ENCODE measurements at places on chromosomes 12 and 14.

DNA sequence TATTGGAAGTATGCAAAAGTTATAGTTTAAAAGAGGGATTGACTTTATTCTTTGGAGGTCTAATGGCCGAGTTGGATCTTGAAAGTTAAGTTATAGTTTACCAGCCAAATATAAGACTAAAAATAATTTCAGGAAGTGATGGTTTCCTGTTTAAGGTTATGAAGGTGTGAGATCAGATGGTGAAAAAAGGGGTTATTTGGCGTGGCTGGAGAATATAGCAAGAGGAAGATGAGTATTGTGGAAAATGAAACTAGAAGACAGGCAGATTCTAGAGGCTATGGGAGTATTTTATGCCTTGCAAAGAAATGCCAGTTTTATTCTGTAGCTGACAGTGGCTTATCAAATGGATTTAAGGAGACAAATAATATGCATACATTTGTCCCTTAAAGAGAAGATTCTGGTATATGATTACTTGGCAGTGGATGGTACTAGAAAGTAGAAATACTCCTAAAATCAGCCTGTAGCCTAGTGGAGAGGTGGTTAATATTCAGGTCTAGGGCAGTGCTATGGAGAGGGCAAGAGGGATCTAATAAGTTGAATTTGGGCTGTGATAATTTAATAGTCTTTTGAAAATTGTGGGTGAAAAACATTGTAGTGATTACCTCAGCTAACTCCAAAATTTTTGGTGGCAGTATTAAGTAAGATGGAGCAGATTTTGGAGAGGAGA lies 1091.8 kb upstream of the ATXN7L3B start:
- DNase-seq = no peak

DNA sequence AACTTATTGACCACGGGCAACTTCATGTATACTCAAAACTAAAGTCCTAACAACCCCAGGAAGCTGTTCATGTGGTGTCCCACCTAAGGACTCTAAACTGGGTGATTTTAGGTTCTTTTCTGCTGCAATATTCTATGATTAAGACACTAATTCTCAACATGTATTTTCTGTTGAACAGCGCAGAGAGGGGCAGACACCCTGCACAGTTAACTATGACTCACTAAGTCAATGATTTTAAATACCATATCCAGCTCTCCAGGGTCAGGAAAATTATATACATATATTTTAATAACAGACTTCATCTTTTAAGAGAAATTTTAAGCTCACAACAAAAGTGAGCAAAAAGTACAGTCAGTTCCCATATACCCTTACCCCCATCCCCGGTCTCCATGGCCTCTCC lies 85.0 kb downstream of the FOXN3 start:
- no peak for DNase-seq

GRCh38 chr14:48382961-48383360 lies 707.6 kb upstream of the MDGA2 start:
- DNase-seq = no peak

DNA sequence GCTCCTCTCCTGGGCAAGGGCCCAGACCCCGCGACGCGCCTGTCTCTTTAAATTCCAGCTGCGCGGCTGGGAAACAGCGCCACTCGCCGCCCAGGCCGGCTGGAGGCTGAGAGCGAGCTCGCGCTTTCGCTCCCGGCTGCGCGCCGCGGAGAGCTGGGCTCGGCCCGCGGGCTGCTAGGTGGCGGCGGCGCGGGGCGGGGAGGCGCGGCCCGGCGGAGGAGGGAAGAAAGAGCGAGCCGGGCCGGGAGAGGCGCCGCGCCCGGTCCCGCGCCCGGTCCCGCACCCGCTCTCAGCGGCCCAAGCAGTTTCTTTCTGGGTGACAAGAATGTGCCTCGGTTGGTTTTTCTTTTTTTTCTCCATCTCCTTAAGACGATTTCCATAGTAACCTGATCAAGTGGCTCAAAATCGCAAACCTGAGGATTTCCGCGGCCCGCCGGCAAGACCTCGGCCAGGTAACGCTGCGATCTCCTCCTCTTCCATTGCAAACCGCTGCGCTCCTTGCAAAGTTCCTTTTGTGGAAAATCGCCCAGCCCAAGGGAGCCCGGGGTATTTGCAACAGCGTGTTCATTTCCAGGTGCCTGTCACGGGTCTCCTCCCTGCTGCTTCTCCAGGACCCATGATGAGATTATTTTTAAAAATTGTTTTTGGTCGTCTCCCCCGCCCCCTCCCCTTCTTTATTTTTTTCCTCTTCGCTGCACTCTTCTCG lies 259.5 kb upstream of the E2F7 start:
- DNase-seq = peak; percentile 83

GRCh38 chr14:101554991-101555668 lies 6.2 kb upstream of the DIO3 start:
- no peak for DNase-seq

DNA sequence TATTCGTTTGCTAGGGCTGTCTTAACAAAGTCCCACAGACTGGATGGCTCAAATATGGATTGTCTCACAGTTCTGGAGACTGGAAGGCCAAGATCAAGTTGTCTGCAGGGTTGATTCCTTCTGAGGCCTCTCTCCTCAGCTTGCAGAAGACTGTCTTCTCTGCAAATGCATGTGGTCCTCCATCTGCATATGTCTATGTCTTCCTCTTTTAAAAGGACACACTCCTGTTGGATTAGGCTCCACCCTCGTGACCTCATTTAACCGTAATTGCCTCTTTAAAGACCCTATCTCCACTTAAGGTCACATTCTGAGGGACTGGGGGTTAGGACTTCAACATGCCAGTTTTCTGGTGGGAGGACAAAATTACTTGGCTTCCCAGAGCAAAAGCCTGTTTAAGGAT lies 123.3 kb downstream of the SLC38A6 start:
- DNase-seq = no peak

GRCh38 chr14:22767323-22767589 lies 768 bp downstream of the OXA1L start:
- no peak for DNase-seq

GRCh38 chr14:35509846-35510245 lies 24.1 kb upstream of the INSM2 start:
- no peak for DNase-seq
